ENCODE measurements at places on chromosomes 13 and 19.

DNA sequence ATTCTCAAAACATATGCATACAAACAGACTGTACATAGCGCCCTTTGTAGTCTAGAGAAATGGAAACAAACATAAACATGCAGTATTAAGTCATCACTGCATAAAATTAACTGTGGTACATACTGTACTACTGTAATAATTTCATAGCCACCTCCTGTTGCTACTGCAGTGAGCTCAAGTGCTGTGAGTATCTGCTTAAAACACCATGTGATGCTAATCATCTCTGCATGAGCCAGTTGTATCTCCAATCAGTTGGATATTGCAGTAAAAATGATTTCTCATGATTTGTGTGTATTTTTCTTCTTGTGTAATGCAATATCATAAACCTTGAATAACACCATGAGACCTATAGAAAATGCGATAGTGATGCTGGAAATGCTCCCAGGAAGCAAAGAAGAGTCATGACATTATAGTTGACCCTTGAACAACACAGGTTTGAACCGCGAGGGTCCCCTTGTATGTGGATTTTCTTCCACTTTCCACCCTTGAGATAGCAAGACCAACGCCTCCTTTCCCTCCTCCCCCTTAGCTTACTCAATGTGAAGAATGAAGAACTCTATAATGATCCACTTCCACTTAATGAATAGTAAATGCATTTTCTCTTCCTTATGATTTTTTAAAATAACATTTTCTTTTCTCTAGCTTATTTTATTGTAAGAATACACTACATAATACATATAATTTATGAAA is 4.1 kb downstream of the TNFSF13B start:
- DNase-seq, result no peak

DNA sequence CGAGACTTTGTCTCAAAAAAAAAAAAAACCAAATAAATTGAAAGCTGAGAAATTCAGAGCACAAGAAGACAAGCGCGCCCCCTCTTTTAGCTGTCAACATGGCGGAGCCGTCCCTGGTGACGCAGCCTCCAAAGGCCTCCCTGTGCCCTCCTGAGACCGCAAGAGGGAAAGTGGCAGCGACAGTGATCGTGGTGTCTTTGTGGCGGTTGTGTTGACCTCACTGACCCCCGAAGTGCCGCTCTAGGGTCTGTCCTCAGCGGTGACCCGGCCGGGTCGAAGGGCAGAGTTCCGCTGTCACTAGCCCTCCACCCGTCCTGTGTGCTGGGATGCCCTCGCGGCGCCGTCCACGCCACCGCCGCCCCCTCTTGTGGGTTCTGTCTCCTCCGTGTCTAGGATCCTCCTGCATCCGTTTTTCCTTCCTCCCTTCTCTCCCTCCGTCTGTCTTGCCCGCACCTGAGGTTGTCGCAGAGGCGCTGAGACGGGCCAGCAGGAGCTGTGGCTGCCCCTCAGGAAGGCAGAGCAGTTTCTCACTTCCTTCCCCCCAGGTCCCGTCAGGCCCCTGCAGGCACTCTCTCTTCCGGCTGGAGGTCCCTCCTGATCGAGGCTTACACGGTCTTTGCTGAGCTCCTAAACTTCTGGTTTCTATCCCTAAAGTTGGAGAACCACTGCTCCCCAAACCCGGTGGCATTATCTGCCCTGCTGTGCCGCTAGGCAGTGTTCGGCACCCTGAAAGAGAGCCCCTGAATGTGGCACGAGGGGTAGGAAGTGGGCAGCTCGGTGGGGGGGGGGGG is 7.2 kb downstream of the UHRF1 start:
- DNase-seq, result peak; percentile 33

DNA sequence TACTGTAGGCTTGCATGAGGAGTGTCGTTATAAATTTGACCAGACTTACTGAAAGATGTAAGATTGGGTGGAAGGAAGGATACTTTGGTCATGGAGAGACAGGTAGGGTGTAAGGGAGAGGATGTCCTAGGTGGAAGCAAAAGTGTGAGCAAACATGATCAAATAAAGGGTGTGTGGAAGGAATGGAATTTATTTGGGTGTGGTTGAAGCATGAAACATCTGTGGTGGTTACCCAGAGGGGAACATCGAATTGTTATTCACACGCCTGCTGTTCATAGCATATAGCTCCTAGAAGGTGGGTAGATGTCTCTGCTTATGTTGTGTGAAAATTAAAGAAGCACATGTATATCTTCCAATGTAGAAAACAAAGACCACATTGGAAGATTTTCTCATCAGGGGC is 157.7 kb downstream of the ATP8A2 start:
- DNase-seq, result no peak

- no peak for DNase-seq
These were observed 18.8 kb upstream of the MIR17HG start for GRCh38 chr13:91328726-91329125.

DNA sequence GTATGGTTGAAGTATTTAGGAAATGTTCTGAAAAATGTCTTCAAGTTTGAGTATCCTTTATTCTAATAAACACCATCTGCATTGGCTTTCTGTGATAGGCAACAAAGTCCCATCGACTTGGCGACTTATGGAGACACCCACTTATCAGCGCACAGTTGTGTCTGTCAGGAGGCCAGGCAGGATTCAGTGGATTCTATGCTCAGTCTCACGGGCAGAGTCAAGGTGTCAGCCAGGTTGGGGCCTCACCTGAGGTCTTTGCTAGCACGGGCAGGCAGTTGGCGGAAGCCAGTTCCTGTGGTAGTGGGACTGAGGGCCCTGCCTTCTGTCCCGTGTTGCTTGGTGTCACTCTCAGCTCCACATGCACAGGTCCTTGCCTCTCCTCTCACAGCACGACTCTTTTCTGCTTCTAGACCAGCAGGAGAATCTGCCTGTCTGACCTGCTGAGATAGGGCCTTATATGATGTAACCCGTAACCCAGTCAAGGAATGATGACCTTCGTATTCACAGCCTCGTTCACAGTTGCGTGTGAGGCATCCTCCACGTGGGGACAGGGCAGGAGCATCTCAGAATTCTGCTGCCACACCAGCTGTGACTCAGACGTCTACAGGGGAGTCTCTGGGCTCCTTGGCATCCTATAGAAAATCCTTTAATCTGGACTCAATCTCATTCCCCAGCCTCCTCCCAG is 10.0 kb downstream of the CUL4A start:
- no peak for DNase-seq

- no peak for DNase-seq
These were observed 5.6 kb downstream of the SNRPA start for GRCh38 chr19:40756502-40757110.

GRCh38 chr19:15169541-15170285 is 31.1 kb downstream of the NOTCH3 start:
- DNase-seq, result no peak

- no peak for DNase-seq
These were observed 25.9 kb downstream of the FAM216B start for GRCh38 chr13:42807241-42807640.

DNA sequence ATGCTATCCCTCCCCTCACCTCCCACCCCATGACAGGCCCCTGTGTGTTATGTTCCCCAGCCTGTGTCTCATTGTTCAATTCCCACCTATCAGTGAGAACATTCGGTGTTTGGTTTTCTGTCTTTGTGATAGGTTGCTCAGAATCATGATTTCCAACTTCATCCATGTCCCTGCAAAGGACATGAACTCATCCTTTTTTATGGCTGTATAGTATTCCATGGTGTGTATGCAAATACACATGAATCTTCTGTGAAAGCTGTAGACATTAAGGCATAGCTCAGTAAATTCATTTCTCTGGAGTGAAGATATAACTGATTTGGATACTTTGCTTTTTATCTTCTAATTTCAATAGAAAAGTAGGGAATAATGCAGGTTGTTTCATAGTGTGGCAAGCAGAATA is 125.8 kb upstream of the C1QTNF9B start:
- DNase-seq, result no peak

GRCh38 chr19:55463583-55464031 is 944 bp downstream of the C19orf85 start:
- DNase-seq, result no peak

- no peak for DNase-seq
These were observed 157.4 kb downstream of the TNFSF13B start for GRCh38 chr13:108426893-108427292.

GRCh38 chr19:870963-871401 is 11.5 kb downstream of the CFD start:
- DNase-seq, result no peak

DNA sequence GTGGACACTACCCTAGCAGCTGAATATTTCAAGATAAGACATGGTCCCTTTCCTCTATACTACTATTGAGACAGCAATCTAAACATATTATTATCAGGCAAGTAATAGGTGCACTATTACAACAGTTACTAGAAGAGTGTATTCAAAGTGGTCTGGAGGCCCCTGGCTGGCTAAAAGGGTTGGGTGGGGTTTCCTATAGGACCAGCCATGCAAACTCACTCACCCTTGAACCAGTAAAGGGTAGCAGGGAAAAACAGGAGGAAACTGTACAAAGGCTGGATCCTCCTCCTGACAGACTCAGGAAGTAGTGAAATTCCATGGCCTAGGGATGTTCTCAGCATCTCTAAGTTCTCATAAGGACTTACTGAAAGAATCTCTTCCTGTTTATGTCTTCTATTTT is 7.7 kb downstream of the SMAD9 start:
- DNase-seq, result no peak

DNA sequence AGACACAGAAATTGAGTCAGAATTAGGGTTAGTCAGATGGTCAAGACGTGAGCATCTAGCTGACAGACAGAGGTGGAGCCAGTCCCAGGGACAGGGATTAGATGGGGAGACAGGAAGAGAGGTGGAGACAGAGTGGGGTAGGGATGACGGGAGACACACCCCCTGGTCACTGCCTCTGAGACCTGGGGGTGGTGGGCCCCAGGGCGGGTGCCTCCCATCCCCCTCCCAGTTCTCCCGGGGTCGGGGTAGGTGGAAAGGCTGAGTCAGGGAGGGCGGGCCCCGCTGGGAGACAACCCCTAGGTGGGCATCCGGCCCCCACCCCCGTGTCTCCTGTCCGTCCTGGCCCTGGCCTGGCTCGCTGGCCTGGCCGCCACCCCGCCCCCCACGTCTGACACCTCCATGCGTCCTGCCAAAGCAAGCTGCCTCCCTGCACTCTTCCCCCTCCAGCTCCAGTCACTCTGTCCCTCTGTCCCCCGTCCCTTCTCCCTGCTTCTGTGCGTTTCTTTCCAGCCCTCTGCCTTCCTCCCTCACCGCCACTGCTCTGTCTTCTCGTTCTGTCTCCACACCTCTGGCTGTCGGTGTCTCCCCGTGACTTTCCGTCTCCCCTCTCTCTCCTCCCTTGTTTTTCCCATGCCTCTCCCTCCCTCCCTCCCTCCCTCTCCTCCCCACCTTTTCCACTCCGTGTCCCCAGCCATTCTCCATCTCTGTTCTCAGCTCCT is 15.1 kb downstream of the CCDC97 start:
- no peak for DNase-seq

DNA sequence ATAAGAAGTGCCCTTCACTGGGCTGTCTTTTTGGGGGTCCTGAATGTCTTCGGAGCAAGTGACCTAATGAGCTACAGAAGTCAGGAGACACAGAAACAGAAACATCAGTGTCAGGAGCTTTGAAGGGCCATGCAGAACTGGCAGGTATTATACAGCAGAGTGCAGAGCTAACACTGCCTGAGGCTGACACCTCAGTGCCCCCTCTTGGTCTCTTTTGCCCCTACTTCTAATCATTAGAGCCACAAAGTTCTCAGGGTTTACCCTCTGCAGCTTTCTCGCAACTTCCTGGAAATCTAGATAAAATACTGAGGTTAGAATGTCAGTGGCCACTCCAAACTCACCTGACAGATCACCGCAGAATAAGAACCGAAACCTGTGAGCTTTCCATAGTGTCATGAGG is 172.7 kb downstream of the B3GLCT start:
- no peak for DNase-seq

DNA sequence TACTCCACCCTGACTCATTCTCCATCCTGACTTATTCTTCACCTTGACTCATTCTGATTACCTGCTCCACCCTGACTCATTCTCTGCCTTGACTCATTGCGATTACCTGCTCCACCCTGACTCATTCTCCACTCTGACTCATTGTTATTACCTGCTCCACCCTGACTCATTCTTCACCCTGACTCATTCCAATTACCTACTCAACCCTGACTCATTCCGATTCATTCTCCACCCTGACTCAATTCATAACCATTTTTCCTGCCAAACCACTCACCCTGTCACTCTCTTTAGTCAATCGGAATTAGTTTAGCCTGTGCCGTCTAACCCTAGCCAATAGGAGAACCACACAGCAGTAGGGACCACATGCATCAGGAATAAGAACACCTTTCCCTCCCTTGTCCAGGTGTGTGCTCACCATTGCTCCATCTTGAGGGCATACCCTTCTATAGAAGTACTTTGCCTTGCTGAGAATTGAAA is 1227.4 kb upstream of the PCDH20 start:
- no peak for DNase-seq

- no peak for DNase-seq
These were observed 20.7 kb downstream of the OBI1 start for GRCh38 chr13:78638216-78638615.

- no peak for DNase-seq
These were observed 140.8 kb downstream of the MIPEP start for GRCh38 chr13:23748109-23748990.
